Umbilical cord (tissue), 2 donors: ENCODE measurements at places on chromosomes 4 and X. TPM values are rescaled to one million over a fixed set of nuclear protein-coding genes. Genes with fewer than 3 reads are reported as not detected.

DNA sequence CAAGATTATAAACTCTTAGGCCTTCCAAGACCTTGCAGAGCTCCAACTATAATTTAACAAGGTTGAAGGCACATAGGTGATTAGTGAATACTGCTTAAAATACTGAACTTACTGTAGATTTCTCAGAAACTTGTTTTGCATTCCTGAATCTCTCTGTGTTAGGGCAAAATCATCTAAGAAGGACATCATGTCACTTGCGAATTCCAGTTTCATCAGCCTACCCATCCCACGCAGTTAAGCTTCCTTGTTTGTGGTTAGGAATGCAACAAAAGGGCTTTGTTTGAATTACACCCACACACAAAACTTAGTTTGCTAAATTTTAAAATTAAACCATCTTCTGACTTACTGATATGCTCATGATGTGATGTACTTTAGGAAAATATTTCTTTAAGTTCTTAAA lies 174.0 kb downstream of the SOWAHB start:
- DNase-seq: no peak

DNA sequence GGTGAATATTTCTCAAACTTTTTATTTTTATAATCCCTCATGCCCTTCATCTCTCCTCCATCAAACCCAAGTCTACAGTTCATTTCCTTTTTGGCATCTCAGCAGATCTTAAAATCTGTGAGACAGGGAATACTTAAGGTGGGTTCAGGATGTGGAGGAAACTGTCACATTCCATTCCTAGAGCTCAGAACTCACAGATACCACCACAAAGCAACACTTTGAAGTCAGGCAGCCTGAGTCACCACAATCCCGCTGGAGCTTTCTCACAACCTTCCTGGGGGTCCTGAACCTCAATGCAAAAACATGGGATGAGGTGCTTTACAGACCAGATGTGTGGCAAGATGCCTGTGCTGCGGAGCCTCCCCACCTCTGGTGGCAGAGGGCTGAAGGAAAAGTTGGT lies 63.2 kb downstream of the HHIP start:
- DNase-seq: no peak

The BEX1 gene
- total RNA-seq: 1.2 TPM

The BDH2 gene
- total RNA-seq: 60.4 TPM

The C4orf50 gene
- 1.4 TPM for total RNA-seq

- DNase-seq: no peak
Observed at GRCh38 chr4:134276476-134276875, 74.9 kb upstream of the PABPC4L start.

DNA sequence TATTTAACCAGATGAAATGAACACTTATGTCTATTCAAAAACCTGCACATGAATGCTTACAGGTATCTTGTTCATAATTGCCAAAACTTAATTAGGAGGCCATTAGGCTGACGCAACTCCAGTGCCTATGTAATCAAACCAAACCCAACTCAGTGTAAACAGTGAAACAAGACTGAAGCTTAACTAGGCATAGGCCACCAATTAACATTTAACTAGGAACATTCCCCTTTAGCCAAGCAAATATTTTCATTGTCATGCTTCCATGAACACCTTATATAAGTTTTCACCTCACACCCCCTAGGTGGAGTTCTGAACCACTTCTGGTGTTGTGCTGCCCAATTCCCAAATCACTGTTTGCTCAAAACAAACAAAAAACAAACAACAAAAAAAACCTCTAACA lies 686.0 kb downstream of the STPG2 start:
- DNase-seq: no peak

The ADRA2C gene
- 0.96 TPM for total RNA-seq

The OTUD5 gene
- 44.5 TPM for total RNA-seq

DNA sequence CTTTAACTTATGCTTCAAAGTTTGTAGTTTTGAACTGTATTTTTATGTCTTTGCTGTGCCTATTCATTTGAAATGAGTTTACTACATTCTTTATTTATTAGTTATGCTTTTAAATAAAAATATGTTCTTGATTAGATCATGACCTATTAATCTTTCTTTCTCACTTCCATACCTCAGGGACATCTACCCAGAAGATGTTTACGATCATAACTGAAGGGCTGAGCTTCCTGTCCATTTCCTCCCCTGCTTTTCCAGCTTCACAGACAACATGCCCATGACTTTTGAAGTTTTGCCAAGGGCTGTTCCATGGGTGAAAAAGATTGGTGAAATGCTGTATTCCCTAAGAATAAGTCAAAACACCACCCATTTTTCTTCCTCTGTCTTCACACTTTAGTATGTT lies 99.7 kb upstream of the DDIT4L start:
- DNase-seq: no peak

The MFAP3L gene
- total RNA-seq: 2.9 TPM

- peak; percentile 76 for DNase-seq
Observed at GRCh38 chr4:41384992-41385391, 128.3 kb downstream of the UCHL1 start.

The ADGRG4 gene
- total RNA-seq: 0.72 TPM

DNA sequence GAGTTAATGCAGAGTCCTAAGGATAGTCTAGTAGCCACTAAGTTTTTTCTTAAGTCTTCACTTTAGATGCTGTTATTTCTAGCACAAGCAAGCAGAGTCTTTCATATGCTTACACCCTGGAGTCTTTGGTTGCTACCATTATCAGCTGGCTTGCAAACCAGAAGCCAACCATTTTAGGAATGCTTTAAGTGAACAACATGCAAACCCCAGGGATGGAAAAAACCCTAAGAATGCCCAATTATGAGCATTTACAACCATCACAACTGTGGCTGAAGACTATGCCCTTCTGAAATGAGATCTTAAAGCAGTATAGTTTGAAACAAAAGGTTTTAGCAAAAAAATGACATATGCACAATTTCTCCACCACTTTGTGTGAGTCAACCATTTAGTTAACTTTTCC lies 6.6 kb downstream of the MID1IP1 start:
- no peak for DNase-seq

The FGF2 gene
- 58.0 TPM for total RNA-seq

GRCh38 chr4:52198294-52198693 lies 147.2 kb downstream of the SPATA18 start:
- DNase-seq: peak; percentile 25

The HMX1 gene
- not detected for total RNA-seq

DNA sequence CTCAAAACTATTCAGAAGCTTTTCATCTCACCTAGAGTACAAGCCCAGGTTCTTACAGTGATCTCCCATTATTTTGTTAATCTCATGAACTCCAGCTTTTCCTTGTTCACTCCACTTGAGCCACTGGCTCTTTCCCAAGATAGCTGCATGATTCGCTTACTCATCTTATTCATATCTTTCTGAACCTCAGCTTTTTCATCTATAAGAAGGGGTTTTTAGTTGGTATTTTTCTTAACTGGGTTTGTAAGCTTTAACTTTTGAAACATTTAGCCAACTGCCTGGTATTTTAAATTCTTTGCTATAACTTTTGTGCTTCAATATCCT lies 24.0 kb downstream of the GIMD1 start:
- DNase-seq: peak; percentile 93

The ATP1B4 gene
- 1.4 TPM for total RNA-seq

DNA sequence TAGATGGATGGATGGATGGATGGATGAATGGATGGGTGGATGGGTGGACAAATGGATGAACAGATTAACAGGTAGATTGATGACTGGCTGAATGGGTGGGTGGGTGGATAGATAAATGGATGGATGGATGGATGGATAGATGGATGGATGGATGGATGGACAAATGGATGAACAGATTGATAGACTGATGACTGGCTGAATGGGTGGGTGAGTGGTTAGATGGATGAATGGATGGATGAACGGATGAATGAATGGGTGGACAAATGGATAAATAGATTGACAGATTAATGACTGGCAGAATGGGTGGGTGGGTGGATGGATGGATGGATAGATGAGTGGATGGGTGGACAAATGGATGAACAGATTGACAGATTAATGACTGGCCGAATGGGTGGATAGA lies 13.6 kb upstream of the AKAP17A start:
- DNase-seq: no peak

The STOX2 gene
- total RNA-seq: 17.6 TPM
